ENCODE measurements at places on chromosomes 3 and 15. TPM values are rescaled to one million over a fixed set of nuclear protein-coding genes. Genes with fewer than 3 reads are reported as not detected.

CX3CR1 gene
- 12.4 TPM for total RNA-seq

MCTP2 gene
- total RNA-seq: 71.2 TPM

GOLGA6D gene
- not detected for total RNA-seq

BMF gene
- total RNA-seq: 9.6 TPM

C3orf52 gene
- total RNA-seq: 10.1 TPM

SPG11 gene
- 81.7 TPM for total RNA-seq

HTR3E gene
- not detected for total RNA-seq

ITIH3 gene
- not detected for total RNA-seq

GABRR3 gene
- total RNA-seq: not detected

FANCD2OS gene
- total RNA-seq: not detected

ERC2 gene
- 0.15 TPM for total RNA-seq

TRH gene
- total RNA-seq: not detected

ABHD6 gene
- 6.1 TPM for total RNA-seq

PLAAT1 gene
- not detected for total RNA-seq

RPL22L1 gene
- 51.7 TPM for total RNA-seq

CSPG4 gene
- total RNA-seq: not detected

GRAMD2A gene
- 0.20 TPM for total RNA-seq

CCDC54 gene
- total RNA-seq: not detected

KLHDC8B gene
- total RNA-seq: 2.6 TPM

HES1 gene
- 10.8 TPM for total RNA-seq

TRA2B gene
- 232 TPM for total RNA-seq

FBXL22 gene
- 1.1 TPM for total RNA-seq

SMAD6 gene
- 0.37 TPM for total RNA-seq

UBR1 gene
- total RNA-seq: 48.5 TPM

GBE1 gene
- total RNA-seq: 22.7 TPM

CCR5 gene
- total RNA-seq: 54.3 TPM

TRPM1 gene
- total RNA-seq: not detected

TMEM108 gene
- total RNA-seq: not detected
